ENCODE measurements at places on chromosomes 5 and 9.

DNA sequence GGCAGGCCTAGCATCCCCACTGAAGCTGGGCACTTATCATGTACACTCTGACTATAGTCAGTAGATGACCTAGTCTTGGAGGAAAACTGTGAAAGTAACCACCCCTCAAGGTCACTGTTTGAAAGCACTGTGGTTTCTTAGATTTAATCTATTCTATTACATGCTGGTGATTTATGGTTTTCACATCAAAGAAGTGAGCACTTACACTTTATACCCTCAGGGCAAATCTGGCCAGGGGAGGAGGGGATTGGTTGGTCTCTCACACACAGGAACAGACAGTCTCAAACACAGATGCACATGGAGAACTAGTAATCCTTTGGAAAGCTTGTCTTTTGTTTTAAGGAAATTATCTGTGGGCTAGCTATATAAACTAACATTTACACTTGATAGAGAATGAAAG lies 17.9 kb upstream of the SPIN1 start:
- no peak for DNase-seq

GRCh38 chr5:135271533-135272310 lies 127.3 kb downstream of the MACROH2A1 start:
- DNase-seq, result no peak

GRCh38 chr5:6633469-6634245 lies 417 bp downstream of the SRD5A1 start:
- DNase-seq, result no peak

- DNase-seq, result no peak
These were observed 600.7 kb upstream of the SGCD start for GRCh38 chr5:155726267-155726666.

DNA sequence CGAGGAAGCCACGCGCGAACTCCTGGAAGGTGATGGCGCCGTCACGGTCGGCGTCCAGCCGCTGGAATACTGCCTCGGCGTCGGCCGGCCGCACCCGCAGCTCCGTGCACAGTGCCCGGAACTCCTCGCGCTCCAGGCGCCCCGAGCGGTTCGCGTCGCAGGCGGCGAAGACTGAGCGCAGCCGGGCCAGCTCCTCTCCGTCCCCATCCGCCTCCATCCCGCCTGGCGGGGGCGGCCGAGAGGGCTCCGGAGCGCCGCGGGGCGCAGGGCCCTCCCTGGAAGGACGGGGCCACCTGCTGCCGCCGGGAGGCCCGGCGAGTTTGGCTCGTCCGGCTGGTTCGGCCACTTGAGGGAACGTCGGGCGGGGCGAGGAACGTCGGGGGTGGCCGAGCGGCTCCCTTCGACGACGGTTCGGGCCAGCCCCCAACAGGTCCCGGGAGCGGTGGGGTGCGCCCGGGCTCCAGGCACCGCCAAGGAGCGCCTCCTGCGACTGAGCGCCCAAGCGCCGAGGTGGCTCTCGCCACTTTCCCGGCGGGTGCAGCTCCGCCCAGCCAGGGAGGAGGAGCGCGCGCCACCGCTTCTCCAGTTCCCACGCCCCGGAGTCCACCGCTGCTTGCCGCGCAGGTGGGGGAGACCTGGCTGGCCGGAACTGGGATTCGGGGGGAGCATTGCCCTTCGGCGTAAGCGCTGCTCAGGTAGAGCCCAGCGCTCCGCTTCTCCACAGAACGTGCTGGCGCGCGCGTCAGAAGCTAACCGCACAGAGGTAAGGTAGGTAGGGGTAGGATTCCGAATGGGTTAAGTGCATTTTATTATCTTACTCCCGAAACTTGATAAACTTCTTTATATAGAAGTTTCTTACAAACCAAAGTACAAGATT lies at the start of gene RASEF:
RASEF (minus strand) TSS at position 492 of the 877 bp plus-strand sequence; CDS start at position 217, 275 bp downstream.
- DNase-seq, result no peak

GRCh38 chr9:87885484-87886189 lies 3.0 kb downstream of the SPATA31E1 start:
- DNase-seq, result no peak

DNA sequence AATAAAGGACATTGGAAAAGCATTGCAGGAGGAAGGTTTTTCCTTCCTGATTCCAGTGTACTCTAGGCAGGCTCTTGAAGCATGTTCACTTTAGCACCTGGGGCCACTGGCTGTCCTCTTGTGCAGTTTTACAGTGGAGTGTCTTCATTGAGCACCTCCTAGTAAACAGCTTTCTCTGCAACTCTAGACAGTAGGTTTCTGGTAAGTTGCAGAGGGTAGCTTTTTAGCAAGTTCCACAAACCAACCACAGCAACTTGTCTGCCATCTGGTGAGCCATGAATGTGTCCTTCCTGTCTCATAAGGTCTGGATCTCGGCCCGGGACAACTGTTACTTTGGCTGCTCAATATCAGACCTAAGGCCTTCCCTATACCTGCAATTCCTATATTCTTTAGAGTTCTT lies 488.0 kb downstream of the MAN2A1 start:
- DNase-seq, result no peak

DNA sequence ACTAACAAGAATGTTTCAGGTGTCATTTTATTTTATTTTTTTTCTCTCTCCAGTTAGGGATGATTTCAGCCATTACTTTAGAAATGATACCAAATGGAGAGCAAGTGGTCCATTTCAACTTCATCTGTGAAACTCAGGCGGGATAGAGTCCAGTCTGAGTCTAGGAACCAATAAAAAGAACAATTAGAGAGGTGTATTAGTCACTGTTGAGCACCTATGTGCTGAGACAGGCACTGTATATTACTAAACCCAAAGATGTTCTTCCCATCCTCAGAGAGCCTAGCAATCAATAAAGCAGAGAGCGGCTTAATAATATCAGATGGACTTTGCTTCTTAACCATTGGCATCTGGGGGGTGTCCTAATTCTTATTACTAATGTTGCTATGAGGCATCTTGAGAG lies 410.3 kb upstream of the SLC24A2 start:
- DNase-seq, result no peak

DNA sequence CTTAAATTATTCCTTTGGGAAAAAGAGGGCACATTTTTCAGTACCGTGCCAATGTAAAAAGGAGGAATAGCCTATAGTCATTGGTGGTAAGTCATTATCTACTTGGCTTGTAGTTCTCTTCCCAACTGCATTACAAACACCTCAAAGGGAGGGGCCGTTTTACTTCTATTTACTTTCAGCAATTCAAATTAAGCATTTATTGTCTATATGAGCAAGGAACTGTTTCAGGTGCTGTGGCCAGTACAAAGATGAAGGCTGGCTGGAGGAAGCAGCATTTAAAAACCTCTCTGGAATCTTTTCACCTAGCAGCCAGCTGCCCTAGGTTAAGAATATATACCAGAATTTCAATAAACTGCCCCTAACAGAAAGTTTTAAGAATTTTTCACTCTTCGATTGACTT lies 48.9 kb downstream of the SEMA6A start:
- no peak for DNase-seq

- no peak for DNase-seq
These were observed 74.9 kb downstream of the UNC13B start for GRCh38 chr9:35236692-35237091.

GRCh38 chr9:101445353-101446029 lies 9.9 kb upstream of the ALDOB start:
- no peak for DNase-seq

DNA sequence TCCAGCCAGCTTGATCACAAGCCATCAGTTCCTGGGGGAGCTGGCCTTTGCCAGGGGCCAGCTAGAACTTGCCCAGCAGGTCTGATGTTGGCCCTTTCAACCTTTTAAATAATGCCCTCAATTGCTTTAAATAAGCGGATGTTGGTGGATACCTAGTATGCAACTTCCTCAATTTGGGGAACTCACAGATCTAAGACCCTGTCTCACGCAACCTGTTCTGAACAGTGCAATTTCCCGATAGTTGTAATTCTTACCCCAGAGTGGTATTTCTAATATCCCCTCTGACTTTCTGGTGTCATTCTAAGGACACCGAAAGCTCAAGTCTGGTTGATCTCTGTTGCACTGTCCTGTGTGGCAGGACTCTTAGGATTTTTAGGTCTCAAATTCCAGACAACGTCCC lies 23.1 kb downstream of the GALNT12 start:
- no peak for DNase-seq

GRCh38 chr9:98285446-98285845 lies 30.0 kb upstream of the TBC1D2 start:
- no peak for DNase-seq

DNA sequence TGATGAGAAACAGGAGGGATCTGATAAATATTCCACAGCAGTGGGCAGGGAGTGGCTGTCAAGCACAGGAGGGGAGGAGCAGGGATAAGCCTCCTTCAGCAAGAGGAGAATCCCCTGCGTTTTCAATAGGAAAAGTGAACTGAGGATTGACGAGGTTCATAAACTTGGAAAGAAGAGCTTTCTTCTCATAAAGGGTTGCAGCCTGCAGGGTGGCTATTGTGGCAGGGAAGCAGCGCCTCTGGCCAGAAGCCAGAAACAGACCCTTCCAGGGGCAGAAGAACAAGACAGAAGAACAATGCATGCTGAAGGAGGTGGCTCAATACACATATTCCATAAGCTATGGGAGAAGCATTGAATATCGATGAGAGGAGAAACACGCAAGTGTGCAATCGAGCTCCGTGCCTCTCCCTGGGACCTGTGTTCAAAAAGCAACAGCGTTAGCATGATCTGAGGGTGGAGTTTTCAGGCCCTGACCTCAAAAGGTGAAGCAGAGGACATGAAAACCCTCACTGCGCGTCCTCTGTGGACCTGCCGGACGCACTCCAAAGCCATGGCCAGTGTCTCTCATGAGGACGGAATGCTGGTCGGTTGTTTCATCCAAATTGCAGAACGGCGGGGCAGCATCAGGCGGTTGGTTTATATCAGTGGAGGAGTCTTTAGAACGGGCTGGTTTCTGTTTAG lies 67.6 kb downstream of the ANKRD33B start:
- DNase-seq, result no peak

GRCh38 chr9:79692857-79693571 lies 121.2 kb downstream of the TLE4 start:
- no peak for DNase-seq

GRCh38 chr5:156681265-156681664 lies 168.8 kb upstream of the PPP1R2B start:
- no peak for DNase-seq

- DNase-seq, result no peak
These were observed 13.8 kb downstream of the FAM78A start for GRCh38 chr9:131262327-131263032.

DNA sequence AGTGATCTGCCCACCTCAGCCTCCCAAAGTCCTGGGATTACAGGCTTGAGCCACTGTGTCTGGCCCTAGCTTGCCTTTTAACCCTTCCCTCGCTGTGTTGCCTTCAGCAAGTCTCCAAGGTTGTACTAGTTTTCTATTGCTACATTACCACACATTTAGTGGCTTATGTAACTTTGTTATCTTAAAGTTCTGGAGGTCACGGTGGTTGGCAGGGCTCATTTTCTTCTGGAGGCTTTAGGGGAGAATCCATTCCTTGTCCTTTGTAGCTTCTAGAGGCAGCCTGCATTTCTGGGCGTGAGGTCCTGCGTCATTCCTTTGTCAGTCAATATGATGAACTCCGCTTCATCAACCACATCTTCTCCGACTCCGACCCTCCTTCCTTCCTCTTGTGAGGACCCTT lies 2.9 kb upstream of the PRRC2B start:
- no peak for DNase-seq

DNA sequence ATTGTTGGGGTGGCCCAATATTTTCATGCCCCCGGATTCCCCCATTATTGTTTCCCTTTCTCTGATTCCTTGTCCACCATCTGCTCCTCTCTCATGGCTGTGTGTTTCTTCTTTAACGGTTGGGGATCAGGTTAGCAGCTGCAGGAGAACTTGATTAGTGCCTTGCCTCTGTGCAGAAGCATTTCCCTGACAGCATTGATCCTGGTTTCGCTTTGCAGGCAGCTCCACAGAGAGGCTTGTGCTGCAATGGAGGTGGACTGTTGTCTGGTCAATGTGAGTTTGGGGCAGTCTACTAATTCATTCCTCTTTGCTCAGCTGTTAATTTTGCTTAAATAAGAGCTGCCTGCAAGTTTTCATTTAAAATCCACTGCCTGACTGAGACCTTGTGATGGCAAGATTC lies 32.5 kb upstream of the SSBP2 start:
- no peak for DNase-seq

GRCh38 chr5:16034319-16035001 lies 145.1 kb downstream of the MARCHF11 start:
- no peak for DNase-seq

DNA sequence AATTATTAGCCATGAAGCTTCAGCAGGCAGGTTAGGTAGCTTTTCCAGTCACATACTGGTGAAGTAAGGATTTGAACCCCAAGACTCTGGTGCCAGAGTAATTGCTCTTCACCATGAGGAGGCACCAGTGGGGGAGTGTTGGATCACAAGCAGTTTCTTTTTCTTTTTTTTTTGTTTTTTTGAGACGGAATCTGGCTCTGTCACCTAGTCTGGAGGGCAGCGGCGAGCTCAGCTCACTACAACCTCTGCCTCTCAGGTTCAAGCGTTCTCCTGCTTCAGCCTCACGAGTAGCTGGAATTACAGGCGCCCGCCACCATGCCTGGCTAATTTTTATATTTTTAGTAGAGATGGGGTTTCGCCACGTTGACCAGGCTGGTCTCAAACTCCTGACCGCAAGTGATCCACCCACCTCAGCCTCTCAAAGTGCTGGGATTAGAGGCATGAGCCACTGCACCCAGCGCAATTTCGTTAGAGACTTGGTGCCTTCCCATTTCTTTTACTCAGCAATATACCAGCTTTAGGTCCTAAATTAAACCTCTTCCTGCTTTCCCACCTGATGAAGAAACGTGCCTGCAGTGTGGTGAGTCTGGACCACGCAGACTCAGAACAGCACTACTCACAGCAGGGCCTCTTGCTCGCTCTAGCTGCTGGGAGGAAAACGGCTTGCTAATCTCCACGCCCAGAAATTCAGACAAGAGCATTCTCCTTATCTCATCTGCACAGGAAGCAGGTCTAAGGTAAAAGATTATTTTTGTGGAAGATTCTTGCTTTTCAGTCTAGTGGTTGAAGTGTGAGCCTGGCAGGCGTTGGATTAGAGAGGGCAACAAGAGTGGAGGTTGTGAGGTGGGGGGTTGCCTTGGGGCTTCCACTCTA lies at the start of gene S100Z:
S100Z (plus strand) TSS at position 596 of the 873 bp plus-strand sequence. CDS start 25,346 bp downstream, outside the sequence.
- DNase-seq, result peak; percentile 21

GRCh38 chr9:16676519-16676918 lies 194.0 kb downstream of the BNC2 start:
- DNase-seq, result no peak

Measured in stimulated activated CD4-positive, alpha-beta T cell treated with anti-CD3 and anti-CD28 coated beads, Interleukin-15, amount 100 ng/mL, for 48 hours (primary cell).